ENCODE measurements at places on chromosomes 13 and 19. TPM values are rescaled to one million over a fixed set of nuclear protein-coding genes. Genes with fewer than 3 reads are reported as not detected.

DNA sequence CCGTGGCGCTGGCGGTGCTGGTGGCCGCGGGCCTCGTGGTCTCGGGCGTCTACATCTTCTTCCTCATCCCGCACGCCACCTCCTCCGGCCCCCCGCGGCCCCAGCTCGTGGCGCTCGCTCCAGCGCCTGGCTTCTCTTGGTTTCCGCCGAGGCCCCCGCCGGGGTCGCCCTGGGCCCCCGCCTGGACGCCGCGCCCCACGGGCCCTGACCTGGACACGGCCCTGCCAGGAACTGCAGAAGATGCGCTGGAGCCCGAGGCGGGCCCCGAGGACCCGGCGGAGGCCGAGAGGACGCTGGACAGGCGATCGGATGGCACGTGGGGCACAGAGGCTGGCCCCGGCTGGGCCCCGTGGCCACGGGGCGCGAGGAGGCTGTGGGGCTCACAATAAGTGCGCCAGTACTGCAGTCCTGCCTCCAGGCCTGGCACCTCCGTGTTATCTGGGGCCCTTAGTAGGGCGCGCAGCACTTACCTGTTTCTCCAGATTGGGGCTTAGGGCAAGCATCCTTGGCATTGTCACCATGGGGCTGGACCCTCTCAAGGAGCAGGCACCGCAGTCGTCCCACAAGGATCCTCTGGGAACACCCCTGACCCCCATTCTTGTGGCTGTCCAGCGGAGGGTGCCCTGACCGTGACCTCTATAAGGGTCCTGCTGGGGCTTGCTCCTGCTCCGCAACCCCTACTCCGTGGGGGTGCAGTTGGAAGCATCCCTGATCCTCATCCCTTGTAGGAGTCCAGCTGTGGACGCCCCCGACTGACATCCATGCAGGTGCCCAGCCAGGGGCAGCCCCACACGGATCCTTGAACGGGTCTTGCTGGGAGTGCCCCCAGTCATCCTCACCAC, 1.5 kb downstream of the RNF225 start:
- no peaks in the 10 kb centered on the region for H3K27me3 ChIP-seq
- H3K4me3 ChIP-seq, result no peak overlapping the region
- DNase-seq, result no peak
- peaks cover 16% of the 10 kb centered on the region for H3K36me3 ChIP-seq
- peaks cover 13% of the 10 kb centered on the region for H3K4me1 ChIP-seq
- H3K27ac ChIP-seq, result no peak overlapping the region

DNA sequence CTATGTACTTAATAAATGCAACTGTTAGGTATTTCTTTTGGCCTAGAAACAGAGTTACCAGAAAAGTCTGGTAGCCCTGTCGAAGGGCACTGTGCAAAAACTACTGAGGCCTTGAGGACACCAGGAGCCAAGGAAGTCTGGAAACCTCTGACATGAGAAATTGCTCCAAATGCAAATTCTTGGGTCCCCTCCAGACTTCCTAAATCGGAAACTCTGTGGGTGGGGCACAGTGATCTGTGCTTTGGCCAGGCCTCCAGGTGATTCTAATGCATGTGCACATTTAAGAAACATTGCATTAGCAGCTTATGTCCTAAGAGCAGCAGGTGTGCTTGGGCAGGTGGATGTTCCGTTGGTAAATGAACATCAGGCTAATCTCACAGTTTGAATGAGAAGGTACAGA, 50.0 kb downstream of the STARD13 start:
- H3K4me3 ChIP-seq, result no peak overlapping the region
- H3K36me3 ChIP-seq, result no peaks in the 10 kb centered on the region
- no peaks in the 10 kb centered on the region for H3K27me3 ChIP-seq
- H3K27ac ChIP-seq, result peak overlapping the region; percentile 88

GRCh38 chr13:63481334-63481733, 2065.7 kb upstream of the PCDH20 start:
- no peaks in the 10 kb centered on the region for H3K4me1 ChIP-seq
- H3K27ac ChIP-seq, result no peak overlapping the region
- H3K36me3 ChIP-seq, result no peaks in the 10 kb centered on the region
- no peaks in the 10 kb centered on the region for H3K27me3 ChIP-seq
- no peak for DNase-seq
- H3K4me3 ChIP-seq, result no peak overlapping the region

GRCh38 chr13:21020176-21020575, 41.2 kb downstream of the LATS2 start:
- DNase-seq, result no peak
- H3K4me1 ChIP-seq, result peaks cover 43% of the 10 kb centered on the region
- H3K27ac ChIP-seq, result no peak overlapping the region
- H3K27me3 ChIP-seq, result no peaks in the 10 kb centered on the region
- H3K4me3 ChIP-seq, result no peak overlapping the region

GRCh38 chr19:35860436-35860817, 3.7 kb downstream of the KIRREL2 start:
- H3K27ac ChIP-seq, result no peak overlapping the region
- H3K27me3 ChIP-seq, result peaks cover 87% of the 10 kb centered on the region
- peaks cover 28% of the 10 kb centered on the region for H3K4me1 ChIP-seq
- no peak overlapping the region for H3K4me3 ChIP-seq
- no peak for DNase-seq

DNA sequence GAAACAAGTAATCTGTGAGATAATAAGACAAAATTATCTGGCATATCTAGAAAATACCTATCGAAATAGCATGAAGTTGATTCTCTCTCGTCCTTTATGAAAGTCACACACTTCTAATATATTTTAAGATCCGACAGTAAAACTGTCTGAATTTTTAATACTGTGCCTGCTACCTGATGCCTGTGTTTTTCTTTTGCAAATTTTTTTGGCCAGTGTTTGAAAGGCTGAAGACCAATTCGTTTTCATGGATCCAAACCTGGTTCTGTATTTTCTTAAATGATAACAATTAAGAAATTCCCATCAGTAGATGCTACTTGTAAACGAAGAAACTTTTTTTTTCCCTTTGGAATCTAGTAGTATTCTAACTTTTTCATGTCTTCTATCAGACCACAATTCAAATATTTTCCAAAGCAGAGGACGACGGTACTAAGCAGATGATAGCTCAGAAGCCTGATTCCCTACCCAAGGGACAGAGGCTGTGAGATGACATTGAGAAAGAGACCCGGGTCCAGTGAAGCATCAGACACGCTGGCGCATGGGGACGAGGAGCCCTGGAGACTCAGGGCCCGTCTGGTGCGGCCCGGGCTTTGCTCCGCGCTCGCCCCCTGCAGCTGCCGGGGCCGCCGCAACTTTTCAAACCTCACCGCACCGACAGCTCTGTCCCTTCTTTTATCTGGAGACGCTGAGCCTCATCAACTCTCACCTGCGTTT, 49.5 kb upstream of the PABPC3 start:
- no peak for DNase-seq
- H3K27ac ChIP-seq, result no peak overlapping the region
- H3K27me3 ChIP-seq, result peaks cover 59% of the 10 kb centered on the region
- no peaks in the 10 kb centered on the region for H3K4me1 ChIP-seq

DNA sequence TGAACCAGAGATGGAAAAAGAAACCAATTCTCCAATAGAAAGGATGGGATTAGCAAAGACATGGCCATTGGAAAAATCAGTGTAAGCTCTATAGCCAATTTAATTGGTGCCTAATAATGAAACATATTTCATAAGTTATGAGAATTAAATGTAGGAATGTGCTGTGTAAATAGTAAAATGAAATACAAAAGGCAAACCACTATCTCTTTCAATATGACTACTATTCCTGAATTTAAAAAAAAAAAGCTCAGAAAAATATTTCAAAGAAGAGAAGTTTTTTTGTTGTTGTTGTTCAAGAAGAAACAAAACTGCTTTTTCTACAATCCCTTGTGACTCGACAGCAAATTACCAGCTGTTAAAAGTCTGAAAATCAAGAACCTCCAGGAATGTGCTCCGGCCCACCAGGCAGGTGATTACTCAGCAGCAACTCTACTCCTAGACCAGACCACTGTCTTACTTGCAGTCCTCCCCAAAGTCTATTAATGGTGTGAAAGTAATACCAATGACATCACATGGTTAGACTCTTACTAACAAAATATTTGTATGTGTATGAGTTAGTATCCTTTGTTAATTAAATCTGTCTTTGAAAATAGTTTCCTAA, 362.4 kb downstream of the KCTD12 start:
- no peak for DNase-seq
- H3K27me3 ChIP-seq, result no peaks in the 10 kb centered on the region
- no peak overlapping the region for H3K4me3 ChIP-seq
- no peak overlapping the region for H3K27ac ChIP-seq
- H3K36me3 ChIP-seq, result no peaks in the 10 kb centered on the region

GRCh38 chr19:18580311-18580710, 8.3 kb upstream of the REX1BD start:
- no peak for DNase-seq
- H3K27me3 ChIP-seq, result no peaks in the 10 kb centered on the region
- no peak overlapping the region for H3K27ac ChIP-seq

DNA sequence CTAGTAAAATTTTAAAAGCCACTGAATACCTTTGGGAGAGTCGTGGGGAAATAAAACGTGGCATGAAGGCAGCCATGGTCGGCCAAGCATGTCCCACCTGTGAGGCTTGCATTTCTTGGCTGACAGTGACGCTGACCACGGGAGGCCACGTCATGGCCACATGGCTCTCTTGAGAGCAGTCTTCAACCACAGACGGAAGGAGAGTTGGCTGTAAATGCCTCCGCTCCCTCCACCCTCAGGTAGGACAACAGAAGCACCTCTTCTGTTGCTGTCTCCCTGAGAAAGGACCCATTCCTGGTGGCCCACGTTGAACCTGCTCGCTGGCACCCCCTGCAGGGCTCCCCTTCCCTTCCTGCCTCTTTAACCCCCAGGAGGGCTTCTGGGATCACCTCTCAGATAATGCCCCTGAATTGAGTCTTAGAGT, 10.6 kb upstream of the LRRC25 start:
- no peaks in the 10 kb centered on the region for H3K27me3 ChIP-seq
- H3K27ac ChIP-seq, result no peak overlapping the region
- no peak overlapping the region for H3K4me3 ChIP-seq
- H3K36me3 ChIP-seq, result no peaks in the 10 kb centered on the region
- DNase-seq, result no peak

- no peaks in the 10 kb centered on the region for H3K4me1 ChIP-seq
- no peak overlapping the region for H3K27ac ChIP-seq
- DNase-seq, result no peak
- peaks cover 35% of the 10 kb centered on the region for H3K36me3 ChIP-seq
Measured at GRCh38 chr13:20616059-20616797, 49.3 kb downstream of the IFT88 start.

GRCh38 chr19:48081106-48081505, 29.5 kb downstream of the PLA2G4C start:
- no peak overlapping the region for H3K27ac ChIP-seq
- no peaks in the 10 kb centered on the region for H3K27me3 ChIP-seq
- no peak overlapping the region for H3K4me3 ChIP-seq
- DNase-seq, result no peak
- H3K4me1 ChIP-seq, result no peaks in the 10 kb centered on the region

GRCh38 chr13:50979187-50979586, 69.6 kb downstream of the RNASEH2B start:
- no peaks in the 10 kb centered on the region for H3K36me3 ChIP-seq
- H3K27ac ChIP-seq, result no peak overlapping the region
- no peaks in the 10 kb centered on the region for H3K27me3 ChIP-seq
- no peak for DNase-seq
- H3K4me1 ChIP-seq, result no peaks in the 10 kb centered on the region
- no peak overlapping the region for H3K4me3 ChIP-seq

GRCh38 chr19:42555317-42555716, 27.0 kb upstream of the CEACAM1 start:
- no peaks in the 10 kb centered on the region for H3K36me3 ChIP-seq
- H3K27me3 ChIP-seq, result no peaks in the 10 kb centered on the region
- no peak overlapping the region for H3K4me3 ChIP-seq
- DNase-seq, result no peak
- H3K4me1 ChIP-seq, result peaks cover 5% of the 10 kb centered on the region

DNA sequence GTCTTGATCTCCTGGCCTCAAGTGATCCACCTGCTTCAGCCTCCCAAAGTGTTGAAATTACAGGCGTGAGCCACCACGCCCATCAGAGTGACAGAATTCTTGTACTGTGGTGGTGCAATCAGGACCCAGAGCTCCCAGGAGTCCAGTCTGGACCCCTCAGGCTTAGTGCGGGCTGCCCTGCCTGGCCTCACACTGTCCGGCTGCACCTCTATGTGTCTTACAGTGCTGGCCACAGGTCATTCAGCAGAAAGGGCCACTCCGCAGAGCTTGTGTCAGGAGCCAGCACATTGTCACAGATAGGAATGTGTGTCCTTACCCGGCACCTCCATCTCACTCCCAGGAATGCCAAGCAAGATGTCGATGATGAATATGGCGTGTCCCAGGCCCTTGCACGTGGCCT, 49.2 kb downstream of the SMARCA4 start:
- no peak overlapping the region for H3K27ac ChIP-seq
- DNase-seq, result no peak
- no peak overlapping the region for H3K4me3 ChIP-seq
- H3K4me1 ChIP-seq, result no peaks in the 10 kb centered on the region
- H3K27me3 ChIP-seq, result no peaks in the 10 kb centered on the region

- H3K27ac ChIP-seq, result peak overlapping the region; percentile 96
- no peak overlapping the region for H3K4me3 ChIP-seq
- H3K4me1 ChIP-seq, result peaks cover 45% of the 10 kb centered on the region
- H3K36me3 ChIP-seq, result no peaks in the 10 kb centered on the region
Measured at GRCh38 chr13:51805925-51806324, 2.0 kb upstream of the DHRS12 start.

DNA sequence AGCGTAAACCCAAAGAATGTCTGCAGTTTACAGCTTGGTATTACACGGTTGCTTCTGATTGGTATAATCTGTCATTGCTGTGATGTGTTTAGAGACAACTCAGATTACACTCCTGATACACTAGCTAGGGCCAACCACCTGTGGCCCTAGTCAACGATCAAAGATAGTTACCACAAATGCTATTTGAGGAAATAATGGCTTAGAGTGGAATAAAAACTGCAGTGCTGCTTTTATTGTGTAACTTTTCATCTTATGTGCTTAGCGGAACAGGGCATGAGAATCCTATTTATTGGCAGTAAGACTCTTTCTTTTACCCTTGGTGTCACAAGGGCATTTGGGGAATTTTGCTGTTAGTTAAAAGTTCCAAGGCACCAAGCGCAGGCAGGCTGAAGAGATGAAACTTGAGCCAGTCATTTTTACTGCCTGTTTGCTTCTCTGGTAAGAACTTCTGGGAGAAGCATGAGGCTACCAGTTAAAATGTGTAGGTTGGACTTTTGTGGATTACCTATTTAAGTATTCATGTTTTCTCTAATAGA, 363.3 kb downstream of the KCNRG start:
- DNase-seq, result no peak
- H3K4me1 ChIP-seq, result no peaks in the 10 kb centered on the region
- no peak overlapping the region for H3K4me3 ChIP-seq
- H3K27me3 ChIP-seq, result no peaks in the 10 kb centered on the region
- H3K27ac ChIP-seq, result no peak overlapping the region

DNA sequence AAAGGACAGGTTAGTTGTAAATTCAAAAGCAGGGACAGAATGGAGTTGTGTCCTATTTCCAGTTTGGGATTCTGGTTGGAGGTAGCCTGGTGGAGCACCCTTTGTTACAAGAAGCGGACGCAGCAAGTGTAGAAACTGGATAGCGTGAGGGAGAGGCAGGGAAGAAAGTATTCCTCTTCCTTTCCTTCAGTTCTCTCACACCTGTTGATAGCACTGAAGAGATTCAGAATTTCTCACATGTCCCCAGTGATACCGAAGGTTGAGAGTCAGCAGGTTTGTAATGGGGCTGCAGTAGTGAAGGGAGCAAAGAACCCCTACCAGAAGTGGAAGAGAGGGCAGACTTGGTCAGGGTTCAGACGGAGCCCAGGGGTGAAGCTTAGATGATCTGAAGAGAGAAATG, 399.2 kb downstream of the SPRY2 start:
- no peaks in the 10 kb centered on the region for H3K27me3 ChIP-seq
- DNase-seq, result no peak
- H3K4me1 ChIP-seq, result no peaks in the 10 kb centered on the region
- no peak overlapping the region for H3K4me3 ChIP-seq
- no peak overlapping the region for H3K27ac ChIP-seq

The ZNF98 gene
- total RNA-seq, result 9.4 TPM

The NBEA gene
- total RNA-seq, result 11.4 TPM

The VASP gene
- 67.3 TPM for total RNA-seq

The ZNF253 gene
- total RNA-seq, result 19.0 TPM

The CEACAM7 gene
- total RNA-seq, result not detected
